ENCODE measurements at places on chromosomes 3 and 15.

DNA sequence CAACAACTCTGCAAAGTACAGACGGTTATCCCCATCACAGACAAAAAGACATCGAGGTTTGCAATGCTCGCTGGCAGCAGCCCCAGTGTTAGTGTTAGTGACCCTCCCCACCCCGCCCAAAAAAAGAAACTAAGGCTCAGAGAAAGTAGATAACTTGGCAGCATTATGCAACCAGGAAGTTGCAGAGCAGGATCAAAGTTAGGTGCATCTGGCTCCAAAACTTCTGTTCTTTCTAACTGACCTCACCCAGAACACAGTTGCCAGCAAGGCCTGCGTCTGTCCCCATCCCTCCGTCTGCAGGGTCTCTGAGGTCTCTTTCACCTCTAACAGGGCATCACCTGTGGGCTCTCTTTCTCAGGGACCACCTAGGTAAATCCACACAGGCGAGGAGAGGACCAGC, 51.5 kb downstream of the BDH1 start:
- DNase-seq = no peak

DNA sequence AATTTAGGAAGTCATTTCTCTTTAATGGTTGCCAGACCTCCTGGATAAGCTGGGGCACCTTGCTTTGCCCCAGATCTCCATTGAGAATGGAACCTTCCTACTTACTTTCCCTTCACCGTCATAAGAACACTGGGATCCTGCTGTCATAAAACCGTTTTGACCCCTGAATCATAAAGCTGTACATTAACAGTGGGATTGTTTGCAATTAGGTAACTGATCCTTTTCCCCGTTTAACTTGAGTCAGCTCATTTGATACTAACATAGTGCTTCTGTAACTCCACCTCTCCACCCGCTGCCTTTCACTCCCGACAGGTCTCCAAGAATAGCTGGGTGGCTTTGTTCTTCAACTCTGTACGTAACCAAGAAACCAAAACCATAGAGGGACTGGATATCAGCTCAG, 308.2 kb upstream of the WNT5A start:
- DNase-seq = no peak

- no peak for DNase-seq
Measured at GRCh38 chr3:55264919-55265318, 222.2 kb downstream of the WNT5A start.

DNA sequence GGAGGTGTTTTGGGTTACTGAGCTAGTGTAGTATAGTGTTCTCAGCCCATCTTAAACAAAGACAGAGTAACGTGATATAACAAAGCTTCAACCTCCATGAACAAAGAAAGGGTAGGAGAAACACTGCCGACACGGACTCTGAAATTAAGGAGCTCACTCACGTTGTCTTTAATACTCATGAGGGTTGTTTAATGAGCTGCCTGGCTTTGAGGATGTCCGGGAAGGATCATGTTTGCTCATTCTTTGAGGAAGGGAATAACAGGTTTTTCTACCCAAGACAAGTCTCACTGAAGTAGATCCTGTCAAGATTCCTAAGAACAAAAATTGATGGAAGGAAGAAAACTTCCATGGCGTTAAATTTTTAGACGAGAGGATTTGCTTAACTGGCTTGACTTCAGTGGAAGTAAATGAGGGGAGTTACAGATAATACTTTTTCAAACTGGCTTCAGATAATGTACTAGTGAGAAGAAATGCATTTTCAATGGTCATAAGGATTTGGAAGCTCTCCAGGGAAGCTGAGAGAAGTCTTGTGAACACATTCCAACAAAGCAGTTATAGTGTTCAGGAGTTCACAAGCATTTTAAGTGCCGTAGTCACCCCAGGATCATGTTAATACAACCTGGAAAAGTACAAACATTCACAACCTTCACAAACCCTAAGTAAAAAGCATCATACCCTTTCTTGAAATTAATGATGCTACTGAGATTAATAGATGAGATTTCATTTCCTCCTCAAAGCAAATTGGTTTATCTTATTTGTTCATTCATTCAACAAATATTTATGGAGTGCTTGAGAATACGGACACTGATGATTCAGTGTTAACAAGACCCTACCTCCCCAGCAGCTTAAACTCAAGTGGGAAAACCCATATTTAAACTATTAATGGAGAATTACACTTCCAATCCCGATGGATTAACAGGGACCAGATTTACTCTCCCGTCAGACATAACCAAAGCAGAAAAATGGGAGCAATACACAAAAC, 101.5 kb downstream of the SHQ1 start:
- no peak for DNase-seq

DNA sequence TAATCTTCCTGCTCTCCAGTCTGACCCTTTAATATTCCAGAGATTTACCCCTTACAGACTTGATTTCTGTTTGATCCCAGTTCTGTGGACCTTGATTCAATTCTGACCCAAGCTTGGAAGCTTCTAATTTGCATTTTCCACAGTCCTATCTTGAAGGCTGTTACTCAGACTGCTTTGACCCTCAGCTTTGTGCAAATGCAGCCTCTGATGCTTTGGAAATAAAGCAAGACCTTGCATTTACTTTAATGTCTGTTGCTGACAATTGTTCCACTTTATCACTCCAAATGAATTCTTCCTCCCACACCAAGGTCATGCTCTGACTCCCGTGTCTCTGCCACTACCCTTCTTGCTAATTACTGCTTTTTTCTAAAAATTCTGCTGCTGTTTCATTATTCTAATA, 886.0 kb downstream of the TUSC7 start:
- DNase-seq = no peak

GRCh38 chr15:73637527-73637926, 4.3 kb upstream of the NPTN start:
- no peak for DNase-seq

DNA sequence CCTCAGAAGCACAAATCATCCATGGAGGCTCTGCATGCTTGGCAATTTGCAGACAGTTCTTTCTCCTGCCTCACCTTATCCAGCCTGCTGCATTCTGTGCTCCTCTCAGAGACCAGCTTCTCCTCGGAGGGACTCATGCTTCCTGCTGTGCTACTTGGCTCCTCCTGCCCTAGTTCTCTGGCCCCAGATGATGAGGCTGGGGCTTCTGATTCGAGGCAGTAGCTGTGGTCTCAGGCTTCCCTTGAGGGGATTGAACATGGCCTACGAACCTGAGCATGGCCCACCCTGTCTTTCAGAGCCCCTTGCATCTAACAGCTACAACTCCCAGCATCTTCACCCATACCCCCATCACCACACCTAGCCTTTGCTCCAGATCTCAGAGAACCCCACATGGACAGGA, 6.7 kb downstream of the VIPR1 start:
- no peak for DNase-seq

- no peak for DNase-seq
Measured at GRCh38 chr3:107557743-107558142, 35.0 kb downstream of the BBX start.

DNA sequence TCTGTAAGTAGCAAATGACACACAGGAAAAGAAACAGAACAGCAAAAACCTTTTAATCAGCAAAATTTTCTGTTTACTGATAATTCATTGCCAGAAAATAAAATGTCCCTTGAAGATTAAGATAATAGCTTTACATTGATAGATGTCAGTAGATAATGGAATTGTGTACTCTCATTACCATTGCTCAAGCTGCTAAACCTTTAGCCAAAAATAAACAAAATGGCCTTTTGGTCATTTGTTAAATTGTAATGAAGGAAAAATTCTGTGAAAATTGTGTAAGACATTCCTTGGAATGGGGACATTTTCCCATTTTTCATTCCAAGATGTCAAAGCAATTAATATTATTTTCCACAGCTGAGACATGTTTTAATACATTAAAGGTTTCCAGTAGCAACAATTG, 189.8 kb downstream of the PLOD2 start:
- DNase-seq = no peak
